ENCODE measurements at places on chromosomes 5 and 9.

DNA sequence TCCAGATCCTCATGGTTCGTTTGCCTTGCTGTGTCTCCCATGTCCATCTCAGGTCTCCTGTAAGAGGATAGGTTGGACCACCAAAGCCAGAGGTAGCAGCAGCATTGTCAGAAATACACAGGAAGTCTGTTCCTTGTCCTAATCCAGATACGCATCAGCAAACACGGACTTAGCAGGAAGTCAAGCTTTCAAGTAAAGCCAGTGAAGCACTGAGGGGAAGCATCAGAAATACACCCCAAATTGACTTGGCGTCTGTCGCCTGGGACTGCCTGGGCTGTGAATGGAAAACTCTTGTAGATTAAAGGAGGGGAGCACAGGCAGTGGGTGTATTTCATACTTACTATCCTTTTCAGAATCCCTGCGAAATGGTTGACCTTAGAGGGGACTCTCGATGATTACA lies 171.3 kb downstream of the PSAT1 start:
- no peak for DNase-seq

DNA sequence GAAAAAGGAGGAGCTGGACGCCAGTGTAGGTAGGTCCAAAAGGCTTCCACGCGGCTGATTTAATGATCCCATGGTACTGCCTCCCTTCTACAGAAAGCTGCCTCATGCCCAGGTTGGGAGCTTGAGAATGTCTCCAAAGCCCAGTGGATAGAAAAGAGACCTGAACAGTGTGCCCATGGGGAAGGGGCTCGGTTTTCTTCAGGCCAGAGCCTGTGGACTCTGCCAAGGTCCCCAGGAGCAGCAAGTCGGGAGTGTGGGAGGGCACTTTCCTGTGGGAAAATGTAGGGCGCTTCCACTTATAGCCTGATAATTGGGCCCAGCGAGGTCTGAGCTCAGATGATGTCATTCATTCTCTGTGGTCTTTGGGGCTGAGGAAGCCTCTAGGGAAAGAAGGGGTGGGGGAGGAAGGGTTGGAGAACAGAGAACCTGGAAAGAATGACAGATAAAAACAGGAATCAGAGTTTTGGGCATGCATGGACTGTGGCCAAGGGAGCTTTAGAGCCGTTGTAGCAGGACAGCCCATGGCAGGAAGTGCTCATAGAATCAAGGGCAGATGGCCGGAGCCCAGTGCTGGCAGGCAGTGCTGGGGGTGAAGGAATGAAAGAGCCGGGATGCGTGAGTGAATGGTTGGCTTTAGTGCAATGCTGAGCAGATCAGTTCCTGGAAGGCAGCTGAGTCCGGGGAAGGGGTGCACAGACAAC lies 42.5 kb upstream of the SH3PXD2B start:
- no peak for DNase-seq

- DNase-seq = no peak
Observed at GRCh38 chr5:113163328-113163727, 186.7 kb downstream of the DCP2 start.

- DNase-seq = no peak
Observed at GRCh38 chr5:58240322-58240721, 219.6 kb downstream of the PLK2 start.

DNA sequence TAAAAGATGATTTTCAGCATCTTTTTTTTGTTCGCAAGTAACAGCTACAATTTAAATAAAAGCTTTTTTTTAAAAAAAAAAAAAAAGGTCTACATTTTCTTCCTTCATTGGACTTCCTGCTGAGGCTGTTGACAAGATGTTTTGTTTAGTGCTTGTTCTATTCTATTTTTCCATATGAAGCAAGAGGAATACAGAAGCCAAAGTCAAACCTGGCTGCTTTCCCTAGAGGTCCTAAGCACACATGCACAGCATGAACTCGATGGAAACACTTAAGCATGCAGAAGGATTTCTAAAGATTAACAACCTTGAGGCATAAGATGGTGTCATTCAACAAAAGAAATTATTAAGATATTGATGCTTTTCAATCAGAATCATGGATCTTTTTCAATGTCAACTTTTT lies 105.1 kb downstream of the ADCY2 start:
- no peak for DNase-seq

GRCh38 chr9:117218951-117219350 lies 195.9 kb downstream of the ASTN2 start:
- no peak for DNase-seq

- DNase-seq = no peak
Observed at GRCh38 chr5:5885782-5886181, 463.3 kb downstream of the ICE1 start.

DNA sequence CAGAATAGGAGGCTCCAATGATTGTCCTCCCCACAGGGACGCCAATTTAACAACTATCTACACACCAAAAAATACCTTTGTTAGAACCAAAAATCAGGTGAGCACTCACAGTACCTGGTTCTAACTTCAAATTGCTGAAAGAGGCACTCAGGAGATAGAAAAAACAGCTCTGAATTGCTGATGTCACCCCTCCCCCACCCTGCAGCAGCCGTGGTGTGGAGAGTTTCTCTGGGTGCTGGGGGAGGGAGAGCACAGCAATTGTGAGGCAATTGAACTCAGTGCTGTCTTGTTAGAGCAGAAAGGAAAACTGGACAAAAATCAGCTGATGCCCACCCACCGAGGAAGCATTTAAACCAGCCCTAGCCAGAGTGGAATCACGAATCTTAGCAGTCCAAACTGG lies 41.8 kb downstream of the TNFSF8 start:
- DNase-seq = no peak

- DNase-seq = no peak
Observed at GRCh38 chr9:79383096-79383495, 188.7 kb upstream of the TLE4 start.

DNA sequence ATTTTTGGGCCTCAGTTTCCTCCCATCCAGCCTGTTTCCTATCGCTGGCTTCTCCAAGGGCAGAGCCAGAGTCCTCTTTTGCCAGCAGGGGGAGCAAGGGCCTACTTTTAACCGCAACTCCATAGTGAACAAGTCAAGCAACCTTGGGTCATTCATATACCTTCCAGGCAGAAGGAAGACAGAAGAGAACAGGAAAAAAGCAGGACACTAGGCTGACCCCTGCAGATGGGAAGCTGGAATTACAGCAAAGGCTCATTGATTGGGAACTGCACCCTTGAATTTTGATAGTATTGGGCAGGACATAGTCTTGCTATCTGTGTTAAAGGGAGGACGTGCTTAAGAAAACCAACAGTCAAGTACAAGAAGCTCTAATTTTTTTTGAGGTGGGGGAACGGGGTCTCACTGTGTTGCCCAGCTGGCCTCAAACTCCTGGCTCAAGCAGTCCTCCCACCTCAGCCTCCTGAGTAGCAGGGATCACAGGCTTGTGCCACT lies 30.1 kb downstream of the QRFP start:
- no peak for DNase-seq

GRCh38 chr5:171226096-171226754 lies 82.8 kb upstream of the TLX3 start:
- no peak for DNase-seq

- no peak for DNase-seq
Observed at GRCh38 chr5:168714046-168714445, 134.9 kb upstream of the PANK3 start.

GRCh38 chr5:178331491-178331996 lies 98.9 kb upstream of the PHYKPL start:
- DNase-seq = no peak

DNA sequence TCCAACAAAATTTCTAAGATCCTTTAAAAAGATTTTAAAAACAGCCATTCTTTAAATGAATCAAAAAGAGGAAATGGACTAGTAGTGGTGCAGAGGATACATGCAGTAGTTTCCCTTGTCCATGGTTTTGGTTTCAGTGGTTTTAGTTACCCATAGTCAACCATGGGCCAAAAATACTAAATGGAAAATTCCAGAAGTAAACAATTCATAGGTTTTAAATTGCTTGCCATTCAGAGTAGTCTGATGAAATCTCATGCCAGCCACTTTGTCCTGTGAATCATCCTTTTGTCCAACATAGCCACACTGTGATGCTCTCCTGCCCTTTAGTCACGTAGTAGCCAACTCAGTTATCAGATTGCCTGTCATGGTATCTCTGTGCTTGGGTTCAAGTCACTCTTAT lies 286.1 kb downstream of the ANXA1 start:
- no peak for DNase-seq

DNA sequence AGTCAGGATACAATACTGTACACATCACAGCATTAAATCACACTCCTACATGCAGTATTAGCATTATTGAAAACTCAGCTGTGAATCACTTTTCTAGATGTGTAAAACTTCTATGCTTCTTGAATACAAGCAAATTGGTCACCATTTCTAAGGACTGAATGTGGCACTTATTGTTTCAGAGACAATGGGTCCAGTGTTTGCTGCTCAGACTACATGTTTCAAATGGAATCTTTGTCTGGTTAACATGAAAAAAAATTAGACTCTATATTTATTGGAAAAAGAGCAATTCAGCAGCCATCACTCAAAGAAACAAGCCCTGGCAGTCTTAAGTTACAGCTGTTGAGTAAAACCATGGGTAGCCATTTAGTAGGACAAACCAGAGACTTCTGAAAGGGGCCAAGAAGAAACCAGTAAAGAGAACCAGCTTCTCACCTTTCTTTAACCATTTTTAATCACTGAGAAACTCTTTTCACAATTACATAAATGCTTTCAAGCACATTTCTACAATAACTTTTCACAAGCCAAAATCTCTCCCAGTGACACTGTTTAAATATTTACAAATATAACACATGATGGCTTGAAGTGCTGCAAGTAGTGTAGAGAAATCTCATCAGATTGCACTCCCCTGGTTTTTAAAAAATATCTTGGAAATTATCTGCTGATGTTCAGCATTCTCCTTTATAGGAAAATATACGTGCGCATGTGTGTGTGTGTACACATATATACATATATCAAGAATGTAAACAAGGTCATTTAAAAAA lies 35.2 kb downstream of the OR2K2 start:
- DNase-seq = no peak

- DNase-seq = no peak
Observed at GRCh38 chr9:6230037-6230780, 14.6 kb downstream of the IL33 start.

- DNase-seq = no peak
Observed at GRCh38 chr5:175356428-175356827, 87.6 kb downstream of the DRD1 start.

DNA sequence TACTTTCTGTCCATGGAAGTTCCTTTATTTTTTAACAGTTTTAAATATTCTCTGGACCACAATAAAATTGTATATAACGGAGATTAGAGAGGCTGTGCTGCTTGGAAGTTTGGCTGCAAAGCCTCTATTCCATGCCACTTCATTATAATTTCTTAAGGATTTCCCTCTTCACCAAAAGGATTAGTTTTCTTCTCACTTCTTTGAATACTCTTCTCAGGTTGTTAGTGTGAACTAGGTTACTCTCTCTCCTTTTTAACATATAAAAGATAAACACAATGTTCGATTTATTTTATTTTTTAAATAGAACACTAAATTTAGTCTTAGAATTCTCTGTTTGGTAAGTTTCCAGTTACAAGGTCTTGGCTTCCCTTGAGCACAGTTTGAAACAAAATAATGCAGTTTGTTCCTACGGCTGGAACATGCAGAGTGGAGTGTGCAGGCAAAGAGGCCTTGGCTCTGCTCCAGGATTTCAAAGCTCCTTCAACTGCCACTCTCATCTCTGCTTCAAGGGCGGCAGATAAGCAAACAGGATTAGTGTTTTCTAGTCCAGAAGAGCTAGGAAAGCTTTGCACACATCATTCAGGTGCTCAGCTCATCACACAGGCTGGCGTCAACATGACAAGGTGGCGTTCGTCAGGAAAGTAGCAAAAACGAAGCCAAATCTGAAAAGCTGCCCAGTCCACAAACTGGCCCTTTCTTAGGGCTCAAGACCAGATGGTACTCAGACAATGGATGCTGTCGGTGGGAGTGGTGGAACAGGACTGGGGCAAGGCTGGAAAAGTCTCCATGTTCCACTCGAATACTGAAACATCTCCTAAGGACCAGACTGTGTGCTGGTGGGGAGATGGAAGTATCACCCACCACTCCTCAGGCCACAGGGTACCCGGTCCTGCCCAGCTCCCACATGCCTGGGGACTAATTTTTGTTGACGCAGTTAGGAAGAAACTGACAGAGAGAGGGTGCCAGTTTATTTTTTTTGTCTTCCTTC lies 286.6 kb downstream of the CRB2 start:
- no peak for DNase-seq

- DNase-seq = no peak
Observed at GRCh38 chr9:107467416-107467815, 22.2 kb downstream of the KLF4 start.

- no peak for DNase-seq
Observed at GRCh38 chr9:5435912-5436311, 1.8 kb downstream of the PLGRKT start.

DNA sequence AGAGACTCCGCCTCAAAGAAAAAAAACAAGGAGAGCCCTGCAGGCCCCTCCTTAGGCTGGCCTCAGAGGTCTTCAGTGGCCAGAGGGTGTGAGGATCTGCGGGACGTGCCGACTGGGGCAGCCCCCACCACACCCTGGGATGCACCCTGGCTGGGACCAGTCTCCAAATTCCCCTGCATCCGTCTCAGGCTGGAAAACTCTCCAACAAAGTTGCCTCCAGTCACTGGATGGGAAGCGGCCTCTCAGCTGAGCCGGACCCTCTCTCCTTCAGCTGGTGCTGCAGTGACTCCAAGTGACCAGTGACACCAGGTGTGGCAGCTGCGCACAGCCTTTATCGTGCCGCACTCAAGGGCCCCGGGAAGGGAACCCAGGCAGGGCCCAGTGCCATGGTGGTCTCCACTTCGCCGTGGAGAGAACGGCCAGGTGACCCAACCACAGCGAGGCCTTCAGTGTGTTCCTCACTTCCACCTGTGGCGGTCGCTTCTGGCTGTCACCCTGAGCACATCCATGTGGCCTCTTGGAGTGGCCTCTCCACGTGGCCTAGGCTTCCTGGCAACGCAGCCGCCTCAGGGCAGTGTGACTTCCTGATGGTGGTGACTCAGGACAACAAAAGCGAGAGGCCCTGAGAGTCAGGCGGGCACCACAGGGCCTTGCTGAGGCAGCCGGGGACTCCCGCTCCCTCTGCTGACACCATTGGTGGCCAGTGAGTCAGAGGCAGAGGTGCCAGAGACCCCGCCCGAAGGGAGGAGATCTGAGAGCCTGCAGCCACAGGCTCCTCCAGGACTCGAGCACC lies 19.3 kb upstream of the CAMSAP1 start:
- DNase-seq = peak; percentile 38

GRCh38 chr9:93390953-93391515 lies 60.5 kb upstream of the FAM120A start:
- no peak for DNase-seq

DNA sequence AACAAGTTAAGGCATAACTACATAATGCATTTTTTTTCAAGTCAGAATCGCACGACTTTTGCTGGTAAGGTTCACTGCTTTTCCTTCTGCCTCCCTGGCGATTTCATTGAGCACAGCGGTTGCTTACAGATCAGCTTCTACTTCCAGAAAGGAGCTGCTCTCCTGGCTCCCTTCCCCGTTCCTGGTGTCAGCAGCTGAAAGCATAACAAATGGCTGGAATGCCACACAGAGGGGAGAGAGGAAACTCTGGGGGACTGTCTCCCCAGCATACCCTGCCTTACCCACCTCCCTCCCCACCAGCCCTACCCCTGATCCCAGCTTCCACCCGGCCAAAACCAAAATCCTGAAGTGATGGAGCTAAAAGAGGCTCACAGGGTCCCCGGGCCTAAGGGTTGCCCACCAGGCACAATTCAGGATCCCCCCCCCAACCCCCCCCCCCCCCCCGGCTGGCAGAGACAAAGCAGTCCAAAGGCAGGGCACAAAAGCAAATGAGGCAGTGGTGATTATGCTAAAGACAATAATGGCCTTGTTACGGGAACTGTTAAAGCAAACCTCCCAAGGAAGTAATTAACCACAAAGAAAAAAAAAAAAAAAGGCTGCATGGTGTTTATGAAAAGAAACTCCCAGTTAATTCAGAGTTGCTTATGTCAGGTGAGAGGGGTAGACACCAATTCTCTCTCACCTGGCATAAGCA lies 126.1 kb upstream of the WWC1 start:
- no peak for DNase-seq

Measured in stimulated activated CD8-positive, alpha-beta memory T cell treated with anti-CD3 and anti-CD28 coated beads, Interleukin-4, amount 100 ng/mL, for 4 hours (primary cell).